ENCODE measurements at places on chromosomes 4 and X.

DNA sequence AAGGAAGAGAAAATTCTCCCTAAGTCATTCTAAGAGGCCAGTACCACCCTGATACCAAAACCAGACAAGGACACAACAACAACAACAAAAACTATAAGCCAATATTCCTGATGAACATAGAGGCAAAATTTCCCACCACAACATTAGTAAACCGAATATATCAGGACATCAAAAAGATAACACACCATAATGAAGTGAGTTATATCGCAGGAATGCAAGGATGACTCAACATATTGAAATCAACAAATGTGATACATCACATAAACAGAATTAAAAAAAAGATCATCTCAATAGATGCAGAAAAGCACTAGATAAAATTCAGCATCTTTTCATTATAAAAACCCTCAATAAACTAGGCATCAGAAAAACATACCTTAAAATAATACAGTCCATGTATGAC lies 1844.4 kb upstream of the PCDH10 start:
- no peak for DNase-seq

DNA sequence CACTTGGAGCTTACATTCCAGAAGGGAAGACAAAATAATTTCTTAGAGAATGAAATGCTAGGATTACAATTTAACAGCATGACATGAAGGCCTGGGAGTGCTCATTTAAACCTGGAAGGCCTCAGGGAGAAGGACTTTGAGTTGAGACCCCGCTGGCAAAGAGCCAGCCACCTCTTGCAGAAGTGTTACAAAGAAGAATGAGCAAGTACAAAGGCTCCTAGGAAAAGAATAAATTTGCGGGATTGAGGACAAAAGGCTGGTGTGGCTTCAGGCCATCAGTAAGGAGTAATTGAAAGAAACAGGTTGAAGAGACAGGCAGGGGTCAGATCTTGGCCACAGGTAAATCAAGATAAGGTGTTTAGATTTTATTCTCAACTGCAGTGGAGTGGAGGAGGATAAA lies 3.1 kb upstream of the ELOVL6 start:
- DNase-seq = no peak

DNA sequence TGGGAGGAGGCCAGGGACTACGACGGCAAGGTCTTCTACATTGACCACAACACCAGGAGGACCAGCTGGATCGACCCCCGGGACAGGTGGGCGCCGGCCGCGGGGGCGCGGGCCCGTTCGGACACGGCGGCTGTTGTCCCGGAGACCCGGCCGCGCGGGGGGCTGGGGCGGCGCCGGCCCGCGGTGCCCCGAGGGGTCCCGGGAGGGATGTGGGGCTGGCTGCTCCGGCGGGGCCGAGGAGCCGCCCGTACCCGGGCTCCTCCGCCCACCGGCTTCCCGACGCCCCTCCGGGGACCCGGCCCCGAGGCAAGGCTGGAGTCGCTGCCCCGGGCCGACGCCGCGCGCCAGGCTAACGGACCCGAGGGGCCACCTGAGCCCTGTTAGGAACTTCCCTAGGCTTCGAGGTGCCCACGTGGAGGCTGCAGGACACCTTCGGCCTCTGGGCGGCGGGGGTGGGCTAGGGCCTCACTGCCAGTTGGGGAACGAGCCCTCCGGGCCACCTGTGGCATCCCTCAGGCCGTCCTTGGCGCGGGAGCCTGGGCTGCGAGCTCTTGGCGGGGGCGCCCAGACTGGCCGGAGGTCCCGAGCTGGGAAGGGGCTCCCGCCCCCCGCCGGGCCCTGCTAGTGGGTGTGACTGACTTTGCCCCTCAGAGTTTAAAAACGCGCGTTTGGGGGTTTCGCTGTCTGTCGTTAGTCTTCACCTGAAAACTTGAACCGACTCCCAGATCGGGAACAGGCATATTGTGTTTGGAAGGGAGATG lies 660 bp downstream of the WWC2 start:
- DNase-seq = no peak

- no peak for DNase-seq
Measured at GRCh38 chrX:110136136-110136535, 133.2 kb downstream of the TMEM164 start.

GRCh38 chr4:123748806-123749205 lies 352.2 kb downstream of the SPRY1 start:
- DNase-seq = no peak

GRCh38 chr4:141077611-141078225 lies 55.6 kb downstream of the RNF150 start:
- DNase-seq = no peak

- DNase-seq = no peak
Measured at GRCh38 chr4:45931154-45931553, 192.7 kb downstream of the GABRG1 start.

DNA sequence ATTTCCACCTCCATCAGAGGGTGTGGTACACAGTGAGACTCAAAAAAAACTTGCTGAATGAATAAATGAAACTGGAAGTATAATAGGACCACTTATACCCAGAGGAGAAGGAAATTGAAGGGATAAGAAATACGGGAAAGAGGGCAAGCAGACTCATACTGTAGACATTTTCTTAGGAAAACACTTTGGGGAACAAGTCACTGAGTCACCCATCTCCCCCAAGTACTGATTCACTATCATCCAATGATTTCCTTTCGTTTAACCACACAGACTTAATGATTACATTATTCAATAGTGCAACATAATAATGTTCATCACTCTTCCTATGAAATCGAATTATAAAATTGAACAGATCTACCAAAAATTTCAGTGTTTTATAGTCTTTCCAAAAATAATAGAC lies 97.1 kb downstream of the LDB2 start:
- DNase-seq = no peak

DNA sequence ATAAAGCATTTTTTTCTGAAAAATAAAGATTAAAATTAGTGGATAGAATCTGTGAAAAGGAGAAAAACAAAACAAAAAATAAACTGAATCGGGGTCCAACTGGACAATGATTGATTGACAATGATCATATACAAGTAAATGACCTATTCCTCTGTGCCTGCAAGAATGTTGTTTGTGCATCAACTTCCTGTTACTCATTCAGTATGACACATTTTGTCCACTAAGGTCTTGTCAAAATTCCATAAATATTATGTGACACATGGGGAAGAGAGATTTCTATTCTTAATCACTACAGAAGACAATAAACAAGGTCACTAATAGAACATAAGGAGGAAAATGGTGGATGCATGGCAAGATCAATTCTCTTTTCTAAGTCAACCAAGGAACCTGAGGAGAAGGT lies 54.9 kb downstream of the F8 start:
- DNase-seq = no peak

- no peak for DNase-seq
Measured at GRCh38 chrX:73944563-73944908, 359.4 kb upstream of the ZCCHC13 start.

- no peak for DNase-seq
Measured at GRCh38 chrX:112851161-112851779, 10.6 kb upstream of the AMOT start.

- peak; percentile 39 for DNase-seq
Measured at GRCh38 chrX:148380650-148381561, 119.5 kb upstream of the AFF2 start.

DNA sequence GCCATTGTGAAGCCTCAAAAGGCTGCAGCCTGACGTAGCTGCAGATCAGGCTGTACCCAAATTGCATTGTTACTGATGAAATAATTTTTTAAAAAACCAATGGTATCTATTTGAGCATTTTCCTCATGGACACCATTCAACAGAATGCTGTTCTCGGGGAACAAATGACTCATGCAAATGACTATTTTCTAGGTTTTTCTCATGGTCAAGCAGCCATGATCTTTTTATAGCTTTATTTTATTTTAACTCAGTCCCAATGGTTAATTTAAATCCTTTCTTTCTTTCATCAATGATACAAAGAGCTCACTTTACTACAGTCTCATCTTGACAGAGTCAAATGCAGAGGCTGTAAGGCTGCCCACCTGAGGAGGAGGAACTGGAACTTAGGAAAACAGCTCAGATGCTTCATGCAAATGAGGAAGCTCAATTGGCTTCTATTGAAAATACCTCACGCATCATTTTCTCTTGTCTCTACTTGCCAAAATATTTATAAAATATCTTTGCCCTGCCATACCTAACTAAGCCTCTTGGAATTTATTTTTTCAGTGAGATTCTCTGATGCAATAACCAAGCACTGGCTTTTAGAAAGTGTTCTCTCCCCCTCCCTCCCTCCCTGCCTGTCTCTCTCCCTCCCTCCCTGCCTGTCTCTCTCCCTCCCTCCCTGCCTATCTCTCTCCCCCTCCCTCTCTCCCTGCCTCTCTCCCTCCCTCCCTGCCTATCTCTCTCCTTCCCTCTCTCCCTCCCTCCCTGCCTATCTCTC lies 81.0 kb downstream of the SORBS2 start:
- DNase-seq = no peak

DNA sequence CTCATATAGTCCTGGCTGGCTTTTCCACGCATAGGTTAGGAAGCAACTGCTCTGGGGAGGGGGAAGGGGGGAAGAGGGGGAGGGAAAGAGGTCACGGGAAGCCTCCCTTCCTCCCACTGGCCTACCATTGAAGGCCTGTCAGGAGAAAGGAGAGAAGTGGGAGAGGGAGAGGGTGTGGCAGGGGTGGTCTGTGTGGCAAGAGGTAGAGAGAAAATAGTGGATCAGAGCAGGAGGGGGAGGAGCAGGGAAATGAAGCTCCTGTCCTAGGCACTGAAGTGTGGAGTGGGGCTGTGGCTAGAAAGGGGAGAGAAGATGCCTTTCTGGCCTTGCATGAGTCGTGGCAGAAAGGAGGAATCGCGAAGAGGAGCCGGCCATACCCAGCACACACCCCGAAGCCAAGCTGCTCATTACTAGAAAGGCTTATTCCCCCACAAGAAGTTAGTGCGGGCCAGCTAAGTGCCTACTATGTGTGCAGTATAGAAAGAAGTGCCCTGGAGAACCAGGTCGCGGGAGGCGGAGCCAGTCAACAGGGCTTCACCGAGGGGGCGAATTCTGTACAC lies 1.1 kb upstream of the TMEM164 start:
- no peak for DNase-seq

DNA sequence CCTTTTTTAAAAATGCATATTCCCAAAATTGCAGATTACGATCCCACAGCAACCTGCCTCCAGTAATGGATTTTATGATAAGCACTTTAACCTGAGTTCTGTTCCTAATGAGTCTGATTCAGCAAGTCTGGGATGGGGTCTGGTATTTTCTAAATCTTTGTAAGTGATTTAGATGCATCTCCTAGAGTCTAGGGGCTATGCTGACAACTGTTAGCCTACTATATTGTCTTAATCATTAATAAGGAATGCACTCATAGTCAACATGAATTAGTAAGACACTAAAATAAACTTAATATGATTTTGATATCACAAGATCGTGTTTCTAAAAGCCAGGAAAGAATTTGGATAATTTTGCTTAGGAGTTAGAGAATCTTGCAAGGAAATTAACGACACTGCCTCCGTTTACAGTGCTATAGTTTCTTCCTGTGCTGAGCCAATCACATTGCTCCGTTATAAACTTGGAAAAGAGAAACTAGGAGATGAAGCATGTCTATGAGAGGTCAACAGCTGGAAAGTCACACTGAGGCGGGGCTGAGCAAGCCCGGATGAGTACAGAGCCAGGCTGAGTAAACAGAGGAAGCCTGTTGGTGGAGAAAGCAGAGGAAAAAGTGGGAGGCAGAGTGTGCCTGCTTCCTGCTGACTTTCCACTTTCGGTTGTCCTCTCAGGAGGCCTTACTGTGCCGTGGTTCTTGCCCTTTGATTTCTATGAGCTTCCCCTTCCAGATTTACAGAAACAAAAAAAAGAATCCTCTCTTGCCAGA lies 5.4 kb downstream of the SCARB2 start:
- DNase-seq = no peak

DNA sequence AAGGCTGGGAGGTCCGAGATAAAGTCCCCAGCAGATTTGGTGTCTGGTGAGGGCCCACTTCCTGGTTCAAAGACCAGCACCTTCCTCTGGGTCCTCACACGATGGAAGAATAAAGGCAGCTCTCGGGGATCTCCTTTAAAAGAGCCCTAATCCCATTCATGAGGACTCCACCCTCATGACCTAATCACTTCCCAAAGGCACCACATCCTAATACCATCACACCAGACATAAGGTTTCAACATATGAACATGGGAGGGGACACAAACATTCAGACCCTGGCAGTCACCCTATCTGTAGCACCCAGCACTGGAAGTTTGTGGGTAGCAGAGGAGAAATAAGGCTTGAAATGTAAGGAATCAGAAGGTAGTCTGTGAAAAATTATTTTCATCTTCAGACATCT lies 112.9 kb upstream of the NOCT start:
- no peak for DNase-seq

DNA sequence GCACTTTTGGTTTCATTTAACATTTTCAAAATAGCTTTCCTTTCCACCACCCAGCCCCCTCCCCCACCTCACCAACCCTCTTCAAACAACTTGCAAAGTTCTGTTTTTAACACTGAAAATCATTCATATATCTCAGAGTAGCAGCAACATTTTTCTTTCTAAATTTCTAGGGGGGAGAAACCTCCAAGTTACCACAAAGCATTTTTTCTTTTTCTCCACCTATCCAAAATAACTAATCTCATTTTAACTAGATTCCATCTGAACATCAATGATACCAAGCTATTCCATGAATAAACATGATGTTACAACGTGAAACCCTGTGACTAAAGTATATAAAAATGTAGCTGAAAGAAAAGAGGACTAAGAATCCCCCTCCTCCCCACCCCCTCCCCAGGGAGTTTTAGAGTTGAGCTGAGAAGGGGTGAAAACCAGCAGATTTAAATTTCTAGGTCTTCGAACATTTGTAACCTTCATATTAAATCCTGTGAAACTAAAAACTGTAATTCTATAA lies 5.2 kb downstream of the LDB2 start:
- DNase-seq = no peak

DNA sequence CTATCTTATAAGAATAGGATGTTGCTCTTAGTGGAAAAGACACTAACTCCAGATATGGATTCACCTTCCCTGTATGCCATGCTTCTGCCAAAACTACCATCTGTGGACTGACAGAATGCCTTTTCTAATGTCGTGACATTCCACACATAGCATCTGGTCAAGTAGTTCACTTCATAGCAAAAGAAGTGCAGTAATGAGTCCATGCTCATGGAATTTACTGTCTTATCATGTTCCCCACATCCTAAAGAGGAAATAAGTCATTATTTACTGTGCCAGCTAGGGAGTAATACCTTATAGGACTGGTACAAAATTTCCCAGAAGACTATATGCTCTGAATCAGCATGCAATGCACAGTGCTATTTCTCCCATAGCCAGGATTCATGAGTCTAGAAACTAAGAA lies 562.4 kb downstream of the TLL1 start:
- no peak for DNase-seq

- DNase-seq = no peak
Measured at GRCh38 chr4:176191974-176192373, 3.4 kb downstream of the SPATA4 start.

Measured in activated T-cell treated with anti-CD3 and anti-CD28 coated beads for 24 hours (primary cell).